ENCODE measurements at places on chromosomes 5 and 9.
A peak's percentile ranks its signal among the peaks of the same experiment; 100 is the strongest.

- no peak for DNase-seq
These were observed 4.9 kb downstream of the FBXO38 start for GRCh38 chr5:148388696-148389095.

DNA sequence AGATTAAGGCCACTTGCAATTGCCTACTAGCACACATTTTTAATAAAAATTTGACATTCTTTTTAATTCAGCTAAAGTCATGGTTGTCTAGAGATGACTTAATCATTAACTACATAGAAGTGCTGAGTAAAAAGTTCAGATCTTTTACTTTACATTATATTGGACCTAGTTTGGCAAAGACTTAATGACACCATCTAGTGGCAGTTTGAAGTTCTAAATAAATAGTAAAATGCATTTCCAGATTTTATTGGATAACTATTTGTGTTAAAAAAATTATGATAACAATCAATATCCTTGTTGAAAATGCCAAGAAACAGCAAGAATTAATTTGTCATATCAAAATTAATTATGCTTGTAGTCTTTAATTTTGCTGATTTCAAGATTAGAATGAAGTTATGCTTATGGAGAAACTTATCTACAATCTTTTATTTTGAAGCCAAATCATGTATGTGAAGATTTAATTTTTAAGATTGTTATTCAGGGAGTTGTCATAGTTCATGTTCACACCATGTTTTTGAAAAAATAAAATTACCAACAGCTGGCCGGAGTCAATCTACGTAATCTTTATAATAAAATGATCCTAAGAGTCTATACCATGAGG lies 69.6 kb upstream of the PJA2 start:
- DNase-seq = peak; percentile 30

GRCh38 chr5:134581241-134581981 lies 51.2 kb downstream of the SAR1B start:
- no peak for DNase-seq

DNA sequence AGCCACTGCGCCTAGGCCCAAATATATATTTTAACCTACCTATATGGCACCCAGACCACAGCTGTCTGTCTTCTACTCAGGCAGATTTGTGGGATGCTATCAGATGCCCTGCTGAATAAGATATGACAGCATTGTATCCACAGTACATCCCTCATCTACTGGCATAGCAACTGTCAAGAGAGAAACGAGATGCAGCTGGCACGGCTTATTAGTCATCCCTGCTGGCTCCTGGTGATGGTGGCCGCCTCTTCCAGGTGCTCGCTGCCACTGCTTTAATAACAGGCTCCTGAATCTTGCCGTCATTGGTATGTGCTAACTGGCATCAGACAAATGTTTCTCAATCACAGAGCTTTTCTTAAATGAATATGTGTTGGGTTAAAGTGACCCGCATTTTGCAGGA lies 34.0 kb downstream of the B4GALT1 start:
- DNase-seq = no peak

DNA sequence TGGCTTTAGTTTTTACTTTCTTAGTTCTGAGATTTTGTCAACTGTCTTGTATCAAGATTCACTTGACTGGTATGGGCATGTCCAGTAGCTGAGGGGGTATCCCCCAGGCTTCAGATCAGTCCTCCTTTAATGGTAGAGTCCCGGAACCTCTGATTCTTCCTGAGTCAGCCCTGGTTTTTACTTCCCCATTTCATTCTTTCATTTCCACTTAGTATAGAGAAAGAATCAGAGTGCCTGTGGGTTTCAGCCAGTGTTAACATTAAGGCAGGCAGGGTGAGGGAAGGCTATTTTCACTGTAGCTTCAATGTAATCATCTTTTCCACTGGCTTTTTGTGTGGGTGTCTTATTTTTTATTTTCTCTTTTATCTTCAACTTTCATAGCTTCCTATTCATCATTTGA lies 8.3 kb upstream of the COMMD10 start:
- no peak for DNase-seq

DNA sequence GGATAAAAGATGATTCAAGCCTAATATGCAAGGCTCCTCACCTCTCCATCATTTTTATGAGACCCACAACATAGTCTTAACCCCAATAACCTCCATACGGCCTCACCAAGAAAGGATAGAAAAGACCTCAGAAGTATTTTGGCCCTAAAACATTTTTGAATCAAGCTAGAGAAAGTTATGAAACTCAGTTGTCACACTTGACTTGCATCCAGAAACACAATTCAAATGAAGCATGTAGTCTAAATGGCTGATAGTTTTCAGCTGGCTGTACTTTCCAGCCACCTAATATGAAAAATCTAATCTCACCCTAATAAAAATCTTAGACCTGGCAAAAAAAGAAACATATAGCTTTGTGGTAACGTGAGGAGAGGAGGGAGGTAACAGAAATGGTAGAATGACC lies 116.1 kb downstream of the ARL15 start:
- DNase-seq = no peak

- no peak for DNase-seq
These were observed 57.0 kb downstream of the SECISBP2 start for GRCh38 chr9:89375191-89375760.

- DNase-seq = peak; percentile 81
These were observed 46.6 kb downstream of the MVB12B start for GRCh38 chr9:126373241-126373640.

GRCh38 chr5:17426104-17426749 lies 71.8 kb upstream of the TAF11L2 start:
- DNase-seq = no peak

DNA sequence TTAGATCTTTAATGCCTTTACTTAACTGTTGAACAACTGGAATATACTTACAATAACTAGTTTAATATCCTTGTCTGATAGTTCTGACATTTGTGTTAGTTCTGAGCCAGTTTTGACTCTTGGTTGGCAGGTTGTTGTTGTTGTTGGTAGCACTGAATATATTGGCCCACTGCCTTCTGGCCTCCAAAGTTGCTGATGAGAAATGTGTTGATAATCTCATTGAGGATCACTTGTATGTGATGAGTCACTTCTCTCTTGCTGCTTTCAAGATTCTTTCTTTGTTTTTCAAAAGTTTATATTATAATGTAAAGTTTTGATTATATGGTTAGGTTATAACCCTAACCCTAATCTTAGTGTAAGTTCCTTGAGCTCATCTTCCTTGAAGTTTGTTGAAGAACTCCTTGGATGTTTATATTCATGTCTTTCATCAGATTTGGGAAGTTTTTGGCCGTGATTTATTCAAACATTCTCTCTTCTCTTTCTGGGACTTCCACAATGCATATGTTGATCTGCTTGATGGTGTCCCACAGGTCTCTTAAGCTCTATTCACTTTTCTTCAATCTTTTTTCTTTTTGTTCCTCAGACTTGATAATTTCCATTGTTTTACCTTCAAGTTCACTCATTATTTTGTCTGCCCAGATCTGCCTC lies 149.7 kb downstream of the FGF18 start:
- DNase-seq = no peak

- DNase-seq = peak; percentile 85
These were observed 6.6 kb upstream of the XPA start for GRCh38 chr9:97703437-97704344.

- DNase-seq = peak; percentile 21
These were observed 8.4 kb downstream of the HDAC3 start for GRCh38 chr5:141628175-141628788.

DNA sequence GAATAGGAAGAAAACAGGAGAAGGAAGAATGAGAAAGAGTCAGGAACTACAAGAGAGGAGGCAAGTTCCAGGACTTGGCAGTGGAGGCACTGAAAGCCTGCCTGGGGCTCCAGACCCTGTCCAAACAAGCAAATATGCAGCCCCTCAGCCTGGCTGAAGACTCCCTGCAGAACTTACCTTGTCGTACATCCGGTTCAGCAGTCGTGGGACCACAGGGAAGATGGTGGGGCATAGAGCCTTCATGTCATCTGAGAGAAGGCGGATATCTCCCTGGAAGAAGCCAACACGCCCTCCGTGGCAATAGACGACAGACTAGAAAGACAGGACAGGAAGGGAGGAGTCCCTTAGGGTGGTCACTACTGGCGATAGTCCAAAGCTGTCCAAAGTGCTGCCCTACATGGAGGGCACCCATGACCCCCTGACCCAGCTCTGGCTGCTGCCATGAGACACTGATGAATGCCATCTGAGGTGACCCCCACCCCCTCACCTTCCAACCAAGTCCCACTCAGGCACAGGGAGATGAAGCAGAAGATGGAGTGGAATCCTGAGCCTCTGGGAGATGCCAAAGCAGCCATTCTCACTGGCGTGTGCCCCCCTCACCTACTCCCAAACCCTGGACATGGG lies 27.7 kb upstream of the MEIKIN start:
- no peak for DNase-seq

DNA sequence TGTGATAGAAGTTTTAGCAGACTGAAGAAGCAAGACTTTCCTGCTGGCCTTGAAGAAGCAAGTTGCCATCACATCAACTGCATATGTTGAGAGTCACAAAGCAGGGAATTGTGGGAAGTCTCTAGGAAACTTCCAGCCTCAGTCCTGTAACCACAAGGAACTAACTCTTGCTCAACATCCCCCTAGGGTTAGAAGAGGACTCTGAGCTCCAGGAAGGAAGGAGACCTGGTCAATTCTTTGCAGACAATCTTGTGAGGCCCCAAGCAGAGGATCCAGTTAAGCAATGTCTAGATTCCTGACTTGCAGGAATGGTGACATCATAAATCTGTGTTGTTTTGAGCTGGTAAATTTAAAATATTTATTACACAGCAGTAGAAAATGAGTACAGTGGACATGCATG lies 18.6 kb upstream of the ZNF366 start:
- DNase-seq = peak; percentile 70

- peak; percentile 24 for DNase-seq
These were observed 624 bp downstream of the FBXW11 start for GRCh38 chr5:172005708-172006320.

- DNase-seq = peak; percentile 89
These were observed 46.6 kb upstream of the TNC start for GRCh38 chr9:115164511-115164974.

DNA sequence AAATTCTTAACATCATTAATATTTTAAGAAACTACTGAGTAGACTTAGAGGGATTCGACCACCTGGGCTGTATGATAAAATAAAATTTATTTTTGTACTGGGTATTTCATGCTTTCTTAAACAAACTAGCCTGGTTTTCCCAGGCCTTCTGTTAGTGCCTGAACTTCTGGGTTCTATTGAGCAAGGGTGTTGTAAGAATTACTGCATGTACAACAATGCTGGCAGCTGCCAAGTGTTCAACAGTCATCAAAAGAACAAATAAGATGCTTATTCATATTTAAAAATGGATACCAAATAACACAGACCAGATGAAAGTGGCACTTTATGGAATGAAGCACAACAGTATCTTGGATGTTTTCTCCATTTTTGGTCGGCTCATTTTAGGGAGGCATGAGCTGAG lies 123.2 kb upstream of the FBXL7 start:
- DNase-seq = no peak

- peak; percentile 34 for DNase-seq
These were observed 339.8 kb downstream of the AGTPBP1 start for GRCh38 chr9:85401998-85402397.

DNA sequence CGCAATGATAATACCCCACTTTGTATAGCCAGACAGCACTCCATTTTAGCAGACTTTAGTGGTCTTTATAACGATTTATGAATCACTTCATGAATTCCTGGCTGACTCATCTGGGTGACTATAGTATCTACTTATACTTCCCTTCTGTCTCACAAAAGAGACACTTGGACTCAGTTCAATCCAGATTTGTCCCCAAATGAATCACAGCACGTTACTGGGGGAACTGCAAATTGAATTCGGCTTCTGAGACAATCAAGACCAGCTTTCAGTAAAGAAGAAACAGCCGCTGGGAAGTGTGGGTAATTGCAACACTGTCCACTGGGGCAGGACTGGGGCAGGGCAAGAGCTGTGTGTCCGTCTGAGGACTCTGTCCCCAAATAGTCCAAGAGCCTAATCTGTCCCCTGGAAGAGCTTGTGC lies 337.3 kb upstream of the RFX3 start:
- peak; percentile 99 for DNase-seq

- DNase-seq = no peak
These were observed 125.2 kb downstream of the FSTL4 start for GRCh38 chr5:133487093-133487492.

GRCh38 chr5:134246771-134247427 lies 21.0 kb upstream of the PPP2CA start:
- DNase-seq = no peak

- DNase-seq = no peak
These were observed 1983.2 kb downstream of the EFNA5 start for GRCh38 chr5:105687493-105687892.

DNA sequence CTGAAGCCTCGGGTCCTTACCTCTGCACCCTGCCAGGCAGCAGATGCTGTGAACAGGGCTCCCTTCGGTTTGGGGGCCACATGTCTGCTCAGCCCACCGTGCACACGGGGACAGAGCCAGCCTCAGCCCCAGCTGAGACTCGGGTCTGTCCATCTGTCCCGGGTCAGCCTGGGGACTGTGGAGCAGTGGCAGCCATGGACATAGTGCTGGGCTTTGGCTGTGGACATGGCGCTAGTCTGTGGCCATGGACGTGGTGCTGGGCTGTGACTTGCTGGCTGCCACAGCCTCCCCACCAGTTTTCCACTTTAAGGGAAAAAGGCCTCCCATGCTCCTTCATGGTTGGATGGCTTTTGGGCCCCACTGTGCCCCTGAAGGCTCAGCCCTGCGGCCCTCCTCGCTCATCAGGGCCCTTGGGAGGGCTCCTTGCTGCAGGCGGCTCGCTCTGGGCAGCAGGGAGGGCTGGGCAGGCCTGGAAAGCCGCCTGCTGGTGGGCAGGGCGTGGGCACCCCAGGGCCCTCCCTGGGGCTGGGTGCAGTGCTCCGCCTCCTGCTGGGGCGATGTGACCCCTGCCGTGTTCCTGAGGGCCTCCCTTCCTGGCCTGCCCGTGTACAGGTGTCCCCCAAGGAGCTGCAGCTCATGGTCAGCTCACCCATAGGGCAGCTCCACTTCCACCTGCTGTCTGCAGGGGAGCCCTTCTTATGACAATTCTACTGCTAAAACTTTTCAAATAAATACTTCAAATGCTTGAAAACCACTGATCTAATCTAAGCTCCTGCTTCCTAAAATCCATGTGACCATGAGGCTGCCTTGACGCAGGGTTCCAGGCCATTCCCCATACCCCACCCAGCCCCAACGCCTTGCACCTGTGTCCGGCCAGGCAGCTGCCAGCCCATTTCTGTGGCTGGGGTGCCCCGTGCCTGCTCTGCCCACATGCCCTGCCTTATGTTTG lies 112.1 kb upstream of the LMX1B start:
- DNase-seq = no peak

DNA sequence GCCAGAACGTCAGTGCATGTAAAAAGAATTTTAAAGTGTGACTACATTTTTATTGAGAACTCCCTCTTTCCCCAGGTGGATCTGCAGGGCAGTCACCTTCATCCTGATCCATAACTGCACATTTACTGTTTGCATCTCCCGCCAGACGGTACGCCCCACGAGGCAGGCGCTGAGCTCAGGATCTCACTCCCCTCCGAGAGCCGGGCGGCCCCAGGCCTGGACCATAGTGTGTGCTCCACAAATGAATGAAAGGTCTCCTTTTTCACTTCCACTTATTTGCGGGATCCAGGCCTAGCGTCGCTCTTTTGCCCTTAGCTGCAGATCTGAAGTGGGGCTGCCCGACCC lies 378 bp downstream of the DROSHA start:
- DNase-seq = peak; percentile 27

GRCh38 chr5:1020452-1020961 lies 11.9 kb downstream of the NKD2 start:
- DNase-seq = no peak

- peak; percentile 59 for DNase-seq
These were observed 264.8 kb downstream of the CETN3 start for GRCh38 chr5:90144625-90145327.
